ENCODE measurements at places on chromosomes 1 and 21. TPM values are rescaled to one million over a fixed set of nuclear protein-coding genes. Genes with fewer than 3 reads are reported as not detected.

The EMC1 gene
- 46.0 TPM for total RNA-seq

The IGFN1 gene
- 0.17 TPM for total RNA-seq

The TMEM61 gene
- total RNA-seq: not detected

The GNAT2 gene
- under 0.01 TPM for total RNA-seq

The GPR3 gene
- total RNA-seq: 0.26 TPM

The IGSF5 gene
- not detected for total RNA-seq

The ALG14 gene
- total RNA-seq: 4.6 TPM

The S100A7A gene
- not detected for total RNA-seq

The VWA5B1 gene
- not detected for total RNA-seq

The LCE1E gene
- not detected for total RNA-seq

The DIPK1A gene
- total RNA-seq: 8.2 TPM

The SZRD1 gene
- 30.1 TPM for total RNA-seq

The PLEKHG5 gene
- total RNA-seq: 1.3 TPM

The TCHHL1 gene
- total RNA-seq: not detected

The PAQR6 gene
- 0.33 TPM for total RNA-seq

The HFM1 gene
- 1.8 TPM for total RNA-seq

The TMOD4 gene
- not detected for total RNA-seq

All from fibroblast of lung (primary cell).